ENCODE measurements at places on chromosomes 11 and 22.

GRCh38 chr11:73116636-73117035 is 25.5 kb downstream of the FCHSD2 start:
- DNase-seq = no peak

- no peak for DNase-seq
These were observed 42.3 kb downstream of the EIF4ENIF1 start for GRCh38 chr22:31447337-31447736.

GRCh38 chr22:25658633-25659032 is 83.4 kb upstream of the MYO18B start:
- DNase-seq = no peak

DNA sequence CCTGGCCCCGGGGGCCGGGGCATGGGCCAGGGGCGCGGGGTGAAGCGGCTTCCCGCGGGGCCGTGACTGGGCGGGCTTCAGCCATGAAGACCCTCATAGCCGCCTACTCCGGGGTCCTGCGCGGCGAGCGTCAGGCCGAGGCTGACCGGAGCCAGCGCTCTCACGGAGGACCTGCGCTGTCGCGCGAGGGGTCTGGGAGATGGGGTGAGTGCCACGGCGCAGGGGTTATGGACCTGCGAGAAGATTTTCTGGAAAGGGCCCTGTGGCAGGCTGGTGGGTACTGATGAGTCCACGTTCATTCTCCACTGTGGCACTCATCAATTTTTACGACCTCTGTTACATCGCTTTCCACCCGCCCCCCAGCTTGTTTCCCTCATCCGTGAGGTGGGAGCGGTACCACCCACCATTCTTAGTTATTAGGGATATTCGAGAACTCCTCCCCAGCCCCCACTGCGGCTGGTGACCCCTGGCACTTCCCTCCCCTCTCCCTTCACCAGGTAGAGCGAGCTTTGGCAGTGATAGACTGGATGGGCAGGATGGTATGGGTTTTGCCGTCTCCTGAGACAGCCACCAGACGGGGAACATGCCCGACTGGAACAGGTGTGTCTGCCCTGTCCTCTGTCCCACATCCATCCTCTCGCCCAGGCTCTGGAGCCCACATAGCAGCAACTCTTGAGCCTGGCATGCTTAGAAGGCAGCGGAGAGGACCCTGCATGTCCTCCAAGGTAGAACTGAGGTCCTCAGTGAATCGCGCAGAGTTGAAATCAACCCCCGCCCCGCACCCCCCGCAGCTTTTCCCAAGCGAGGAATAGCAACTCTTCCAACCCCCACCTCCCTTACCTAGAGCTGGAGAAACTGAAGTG is 562 bp downstream of the DGAT2 start:
- DNase-seq = no peak

DNA sequence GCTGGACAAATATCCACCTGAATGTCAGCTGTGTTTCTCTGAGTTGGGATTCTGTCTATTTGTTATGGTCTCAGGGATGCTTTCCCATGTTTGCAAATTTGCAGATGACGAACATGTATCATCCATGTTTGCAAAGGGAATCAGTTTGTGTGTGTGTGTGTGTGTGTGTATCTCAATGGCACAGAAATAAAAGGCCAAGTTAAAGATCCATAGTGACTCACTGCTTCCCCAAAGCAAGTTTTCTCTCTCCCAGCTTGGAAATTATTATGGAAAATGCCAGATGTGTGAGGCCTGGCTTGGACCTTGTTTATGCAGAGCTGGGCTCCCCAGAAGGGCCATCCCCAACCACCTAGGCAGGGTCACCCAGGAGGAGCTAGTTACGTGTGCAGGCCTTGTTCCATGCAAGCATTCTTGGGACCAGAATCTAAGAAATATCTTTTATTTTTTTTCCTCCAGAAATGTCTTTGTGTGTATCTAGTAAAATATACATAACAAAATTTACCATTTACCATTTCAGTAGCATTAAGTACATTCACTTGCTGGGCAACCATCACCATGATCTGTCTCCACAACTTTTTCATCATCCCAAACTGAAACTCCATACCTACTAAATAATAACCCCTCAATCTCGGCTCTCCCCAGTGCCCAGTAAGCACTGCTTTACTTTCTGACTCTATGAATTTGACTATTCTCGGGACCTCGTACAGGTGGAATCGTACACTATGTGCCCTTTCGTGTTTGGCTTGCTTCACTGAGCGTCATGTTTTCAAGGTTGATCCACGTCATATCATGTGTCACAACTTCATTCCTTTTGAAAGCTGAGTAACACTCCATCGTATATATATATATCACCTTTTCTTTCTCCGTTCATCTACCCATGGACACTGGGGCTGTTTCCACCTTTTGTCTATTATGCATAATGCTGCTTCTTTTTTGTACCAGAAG is 56.6 kb upstream of the WNT7B start:
- DNase-seq = no peak

GRCh38 chr22:49909476-49910205 is 8.6 kb downstream of the ALG12 start:
- DNase-seq = no peak

- no peak for DNase-seq
These were observed 4.3 kb downstream of the F2 start for GRCh38 chr11:46723359-46723680.

GRCh38 chr11:3003396-3004231 is 11.5 kb upstream of the NAP1L4 start:
- no peak for DNase-seq

DNA sequence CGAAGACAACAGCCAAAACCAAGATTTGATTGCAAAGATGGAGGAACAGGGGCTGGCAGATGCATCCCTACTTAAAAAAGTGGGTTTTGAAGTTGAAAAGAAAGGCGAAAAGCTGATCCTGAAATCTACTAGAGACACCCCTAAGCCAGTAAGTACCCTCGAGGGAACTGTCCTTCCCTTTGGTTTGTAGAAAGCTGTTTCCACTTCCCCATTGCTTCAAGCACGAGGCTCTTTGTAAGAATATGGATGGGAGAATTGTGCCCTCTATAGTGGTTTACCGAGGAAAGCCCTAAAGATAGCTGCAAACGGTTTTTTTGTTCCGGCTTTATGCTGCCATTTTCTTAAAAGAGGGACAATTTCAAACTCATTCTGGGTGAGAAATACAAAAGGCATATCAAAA is 133.9 kb downstream of the WNT7B start:
- no peak for DNase-seq

- no peak for DNase-seq
These were observed 10.3 kb downstream of the PRDM11 start for GRCh38 chr11:45156741-45157140.

DNA sequence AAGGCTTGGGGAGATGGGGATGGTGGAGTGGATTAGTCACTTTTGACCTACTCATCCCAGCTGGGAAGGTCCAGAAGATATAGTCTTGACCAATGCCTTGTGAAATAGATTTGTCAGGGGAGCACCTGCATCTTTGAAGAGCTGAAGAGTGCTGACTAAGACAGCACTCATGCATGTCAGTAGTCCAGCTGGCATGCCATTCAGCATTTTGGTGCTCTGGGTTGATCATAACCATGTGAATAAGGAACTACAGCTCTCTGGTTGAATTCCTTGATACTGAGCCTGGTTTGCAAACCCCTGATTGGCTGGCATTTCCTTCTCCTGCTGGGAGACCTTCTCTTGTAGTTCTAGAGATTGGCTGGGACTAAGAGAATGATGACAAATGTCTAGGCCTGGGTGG is 106.8 kb upstream of the ALX4 start:
- no peak for DNase-seq

DNA sequence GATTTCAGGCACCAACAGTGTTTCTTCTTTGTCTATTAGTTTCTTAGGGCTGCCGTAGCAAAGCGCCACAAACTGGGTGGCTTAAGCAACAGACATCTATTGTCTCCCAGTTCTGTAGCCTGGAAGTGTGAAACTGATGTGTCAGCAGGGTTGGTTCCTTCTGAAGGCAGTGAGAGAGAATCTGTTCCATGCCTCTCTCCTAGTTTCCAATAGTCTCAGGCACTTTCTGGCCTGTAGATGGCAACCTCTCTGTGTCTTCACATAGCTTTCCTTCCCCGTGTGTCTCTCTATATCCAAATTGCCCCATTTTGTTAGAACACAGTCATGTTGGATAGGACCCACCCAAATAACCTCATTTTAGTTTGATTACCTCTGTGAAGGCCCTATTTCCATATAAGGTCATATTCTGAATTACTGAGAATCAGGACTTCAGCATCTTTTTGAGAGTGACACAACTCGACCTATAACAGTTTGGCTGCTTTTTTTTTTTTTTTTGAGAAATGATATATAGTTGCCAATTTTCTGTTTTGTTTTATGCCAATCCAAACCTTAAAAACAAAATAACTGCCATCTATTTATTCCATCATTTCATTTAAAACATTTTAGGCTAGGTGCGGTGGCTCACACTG is 108.2 kb downstream of the SLC36A4 start:
- peak; percentile 28 for DNase-seq

DNA sequence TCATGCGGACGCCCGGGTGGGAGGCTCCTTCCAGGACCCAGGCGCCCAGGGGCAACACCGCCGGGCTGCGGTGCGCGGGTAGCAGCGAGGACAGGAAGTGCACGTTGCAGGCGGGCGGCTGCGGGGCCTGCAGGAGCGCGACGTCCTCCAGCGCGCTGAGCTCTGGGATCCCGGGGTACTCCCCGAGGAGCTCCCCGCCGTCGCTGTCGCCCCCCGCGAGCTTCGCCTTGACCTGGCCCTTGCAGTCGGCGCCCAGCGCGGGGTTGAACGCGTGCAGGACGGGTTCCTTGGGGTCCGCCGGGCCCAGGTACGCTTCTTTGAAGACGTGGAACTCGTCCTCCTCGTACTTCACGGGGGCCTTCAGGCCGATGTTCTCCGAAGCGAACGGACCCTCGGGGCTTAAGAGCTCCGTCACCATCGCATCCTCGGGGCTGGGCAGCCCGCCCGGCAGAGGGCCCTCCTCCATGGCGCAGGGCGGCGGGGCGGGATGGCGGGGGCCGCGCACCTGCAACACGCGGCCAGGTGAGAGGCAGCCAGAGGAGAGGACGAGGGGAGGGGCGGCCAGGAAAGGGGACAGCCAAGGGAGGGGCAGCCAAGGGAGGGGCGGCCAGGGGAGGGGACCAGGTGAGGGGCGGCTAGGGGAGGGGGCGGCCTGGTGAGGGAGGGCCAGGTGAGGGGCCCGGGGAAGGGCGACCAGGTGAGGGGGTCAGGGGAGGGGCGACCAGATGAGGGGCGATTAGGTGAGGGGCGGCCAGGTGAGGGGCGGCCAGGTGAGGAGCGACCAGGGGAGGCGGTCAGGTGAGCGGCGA is 921 bp downstream of the TESMIN start:
- DNase-seq = no peak

DNA sequence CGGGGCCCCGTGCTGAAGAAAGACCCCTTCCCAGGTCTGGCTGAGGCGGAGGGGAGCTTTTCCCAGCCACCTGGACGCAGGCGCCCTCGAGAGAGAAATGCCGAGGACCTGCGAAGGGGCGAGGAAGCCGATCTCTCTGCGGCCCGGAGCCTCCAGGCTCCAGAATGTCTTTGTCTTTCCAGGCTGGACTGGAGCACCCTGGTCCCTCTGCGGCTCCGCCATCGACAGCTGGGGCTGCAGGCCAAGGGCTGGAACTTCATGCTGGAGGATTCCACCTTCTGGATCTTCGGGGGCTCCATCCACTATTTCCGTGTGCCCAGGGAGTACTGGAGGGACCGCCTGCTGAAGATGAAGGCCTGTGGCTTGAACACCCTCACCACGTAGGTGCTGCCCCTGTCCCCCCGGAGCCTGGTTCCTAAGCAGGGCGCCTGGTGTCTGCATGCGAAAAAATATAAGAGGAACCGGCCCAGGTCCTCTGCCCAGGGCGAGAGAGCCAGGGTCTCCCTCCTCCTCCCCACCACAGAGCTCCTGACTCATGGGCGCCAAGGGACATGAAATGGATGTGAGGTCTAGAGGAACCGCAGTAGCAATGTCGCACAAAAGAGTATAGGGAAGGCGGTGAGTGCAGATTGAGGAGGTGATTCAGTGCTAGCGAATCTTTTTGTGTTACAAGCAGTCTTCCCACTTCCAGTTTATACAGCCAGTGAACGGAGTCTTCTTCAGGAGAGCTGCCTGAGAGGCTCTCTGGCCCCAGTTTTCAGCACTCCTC is 11.0 kb downstream of the GLB1L2 start:
- DNase-seq = no peak

All from GM04504 (cell line).